ENCODE measurements at places on chromosomes 16 and 17.

DNA sequence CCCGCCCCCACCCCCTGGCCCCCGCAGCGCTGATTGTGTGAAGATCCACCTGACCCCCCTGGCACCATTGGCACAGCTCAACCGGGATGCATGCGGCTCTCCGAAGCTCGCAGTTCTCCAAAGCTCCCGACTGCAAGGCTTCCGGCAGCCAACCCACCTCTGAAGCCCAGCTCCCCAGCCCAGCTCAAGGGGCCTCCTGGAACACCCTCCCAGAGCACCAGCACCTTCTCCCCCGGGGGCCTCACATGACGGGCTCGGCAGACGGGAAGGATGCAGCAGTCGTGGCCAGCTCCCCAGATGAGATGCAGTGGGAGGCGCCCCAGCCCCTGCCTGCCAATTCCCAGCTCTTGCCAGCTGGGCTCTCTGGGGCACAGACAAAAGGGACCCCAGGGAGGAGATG is 215.3 kb downstream of the ZNF423 start:
- DNase-seq, result no peak

GRCh38 chr17:69574257-69575197 is 160.0 kb downstream of the MAP2K6 start:
- DNase-seq, result no peak

- no peak for DNase-seq
Observed at GRCh38 chr17:42422412-42422957, 571 bp downstream of the CAVIN1 start.

DNA sequence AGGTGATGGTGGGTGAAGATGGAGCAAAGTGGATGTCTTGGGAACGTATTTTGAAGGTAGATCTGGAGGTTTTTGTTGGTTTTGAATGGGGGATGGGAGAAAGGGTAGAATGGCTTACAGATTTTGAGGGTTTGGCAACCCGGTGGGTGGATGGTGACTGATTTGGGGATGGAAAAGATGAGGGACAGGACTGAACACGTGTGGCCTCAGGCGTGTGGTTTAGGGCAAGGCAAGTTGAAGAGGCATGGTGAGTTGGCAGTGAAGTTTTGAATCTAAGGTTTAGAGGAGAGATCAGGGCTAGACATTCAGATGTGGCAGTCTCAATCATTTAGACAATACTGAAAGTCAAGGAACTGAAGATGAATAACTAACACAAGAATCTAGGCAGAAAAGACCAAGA is 5.0 kb upstream of the DCTPP1 start:
- DNase-seq, result no peak

GRCh38 chr16:81746566-81746965 is 32.5 kb upstream of the PLCG2 start:
- DNase-seq, result no peak

GRCh38 chr16:12723681-12724080 is 80.0 kb downstream of the CPPED1 start:
- no peak for DNase-seq

- DNase-seq, result no peak
Observed at GRCh38 chr17:1461198-1461944, 5.3 kb upstream of the CRK start.

DNA sequence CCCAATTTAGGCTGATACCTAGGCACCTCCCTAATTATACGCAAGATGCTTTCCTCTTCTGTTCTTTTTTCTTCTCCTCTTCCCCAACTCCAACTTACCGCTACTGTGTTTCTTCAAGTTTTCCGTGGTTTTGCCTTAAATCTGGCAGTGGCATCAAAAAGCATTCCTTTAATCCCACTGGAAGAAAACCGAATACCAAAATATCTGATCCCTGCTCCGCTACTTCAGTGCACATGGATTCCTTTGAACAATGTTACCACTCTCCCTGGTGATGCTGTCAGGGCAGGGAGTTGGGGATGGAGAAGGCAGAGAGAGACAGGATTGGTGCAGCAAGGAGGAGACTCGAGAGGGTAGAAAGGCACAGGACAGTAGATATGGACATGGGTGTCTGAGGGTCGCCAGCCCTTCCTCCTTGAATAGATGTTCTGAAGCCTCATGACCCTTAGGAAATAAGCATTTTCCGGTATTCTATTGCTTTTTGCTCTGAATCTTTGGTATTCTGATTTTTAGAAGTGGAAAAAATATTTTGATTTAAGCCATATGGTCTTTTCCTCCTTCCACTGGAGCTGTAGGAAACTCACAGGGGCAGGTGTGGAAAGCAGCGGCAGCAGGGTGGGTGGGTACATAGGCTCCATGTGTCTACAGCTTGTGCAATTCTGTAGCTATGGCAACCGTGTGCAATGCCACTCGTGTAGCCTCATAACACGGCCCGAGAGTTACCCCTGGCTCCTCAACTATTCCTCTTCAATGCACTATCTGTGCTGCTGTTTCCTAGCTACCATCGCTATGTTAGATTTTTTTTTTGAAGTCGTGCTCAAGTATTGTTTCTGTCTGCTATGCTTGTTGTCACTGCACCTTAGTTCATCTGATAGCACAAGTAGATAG is 32.3 kb upstream of the TANC2 start:
- no peak for DNase-seq

GRCh38 chr16:86700046-86700945 is 121.9 kb downstream of the FOXL1 start:
- no peak for DNase-seq

DNA sequence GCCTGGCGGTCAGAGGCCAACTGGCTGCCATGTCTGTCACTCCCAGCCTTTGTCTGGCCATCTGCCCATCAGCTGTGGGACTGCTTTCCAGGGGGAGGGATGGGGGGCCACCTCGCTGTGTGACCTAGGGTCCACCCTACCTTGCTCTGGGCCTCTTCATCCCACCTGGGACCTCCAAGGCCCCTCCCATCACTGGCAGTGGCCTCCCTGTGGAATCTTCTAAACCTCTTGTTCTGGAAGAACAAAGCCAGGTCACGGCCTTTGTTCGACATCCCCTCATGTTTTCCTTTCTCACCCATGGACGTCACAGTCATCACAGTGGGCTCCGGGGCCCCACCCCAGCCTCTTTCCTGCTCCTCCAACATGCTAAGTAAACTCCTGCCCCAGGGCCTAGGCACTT is 24.0 kb downstream of the SPNS2 start:
- DNase-seq, result no peak

GRCh38 chr17:18300725-18301480 is 13.9 kb downstream of the TOP3A start:
- no peak for DNase-seq

DNA sequence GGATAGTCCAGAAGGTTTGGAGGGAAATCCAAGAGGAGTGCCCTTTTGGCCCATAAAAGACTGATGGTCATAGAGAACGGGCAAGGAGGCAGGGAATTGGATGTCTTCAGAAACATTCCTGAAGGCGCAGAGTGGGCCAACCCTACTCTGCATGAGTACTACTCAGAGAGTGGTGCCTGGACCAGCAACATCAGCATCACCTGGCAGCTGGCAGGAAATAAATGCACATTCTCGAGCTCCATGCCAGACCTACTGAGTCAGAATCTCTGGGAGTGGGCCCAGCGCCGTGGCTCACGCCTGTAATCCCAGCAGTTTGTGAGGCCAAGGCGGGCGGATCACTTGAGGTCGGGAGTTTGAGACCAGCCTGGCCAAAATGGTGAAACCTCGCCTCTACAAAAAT is 27.1 kb upstream of the SLC39A11 start:
- no peak for DNase-seq

- no peak for DNase-seq
Observed at GRCh38 chr16:57648125-57648524, 19.7 kb downstream of the ADGRG1 start.

- DNase-seq, result peak; percentile 30
Observed at GRCh38 chr17:15944759-15945526, at the start of gene ADORA2B. Gene ADORA2B, plus strand, starts transcription at chr17:15945130. Its CDS starts 119 bp downstream, at chr17:15945249.

- no peak for DNase-seq
Observed at GRCh38 chr16:10738231-10739077, 5.2 kb upstream of the NUBP1 start.

DNA sequence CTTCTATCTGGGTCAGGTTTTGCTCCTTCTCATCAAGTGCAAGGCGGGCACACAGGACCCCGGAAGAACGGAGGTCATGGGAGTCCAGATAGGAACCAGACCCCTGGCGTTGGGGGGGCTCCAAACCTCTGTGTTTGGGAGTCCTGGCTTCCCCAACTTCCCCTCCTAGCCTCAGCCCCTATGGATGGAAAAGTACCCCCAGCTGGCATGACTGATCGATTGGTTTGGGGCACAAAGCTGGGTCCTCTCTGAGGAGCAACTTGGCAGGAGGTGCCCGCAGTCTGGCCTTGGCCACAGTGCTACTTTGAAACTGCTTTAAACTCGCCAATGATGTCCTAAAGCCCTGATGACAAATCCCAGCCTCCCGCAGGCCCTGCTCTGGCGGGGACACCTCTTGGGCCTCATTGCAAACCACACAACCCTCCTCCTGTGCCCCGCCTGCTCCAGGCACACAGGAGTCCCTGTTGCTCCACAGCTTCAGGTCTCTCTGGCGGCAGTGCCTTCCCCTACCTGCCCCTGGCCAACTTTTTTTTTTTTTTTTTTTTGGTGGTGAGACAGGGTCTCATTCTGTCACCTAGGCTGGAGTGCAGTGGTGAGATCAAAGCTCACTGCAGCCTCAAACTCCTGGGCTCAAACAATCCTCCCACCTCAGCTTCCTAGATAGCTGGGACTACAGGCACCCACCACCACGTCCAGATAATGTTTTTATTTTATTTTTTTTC is 38.0 kb upstream of the SNN start:
- DNase-seq, result no peak

GRCh38 chr16:9921997-9922396 is 260.2 kb downstream of the GRIN2A start:
- no peak for DNase-seq

GRCh38 chr16:53129281-53130158 is 74.7 kb downstream of the CHD9 start:
- DNase-seq, result no peak

- DNase-seq, result no peak
Observed at GRCh38 chr16:88941913-88942909, 34.8 kb downstream of the CBFA2T3 start.

DNA sequence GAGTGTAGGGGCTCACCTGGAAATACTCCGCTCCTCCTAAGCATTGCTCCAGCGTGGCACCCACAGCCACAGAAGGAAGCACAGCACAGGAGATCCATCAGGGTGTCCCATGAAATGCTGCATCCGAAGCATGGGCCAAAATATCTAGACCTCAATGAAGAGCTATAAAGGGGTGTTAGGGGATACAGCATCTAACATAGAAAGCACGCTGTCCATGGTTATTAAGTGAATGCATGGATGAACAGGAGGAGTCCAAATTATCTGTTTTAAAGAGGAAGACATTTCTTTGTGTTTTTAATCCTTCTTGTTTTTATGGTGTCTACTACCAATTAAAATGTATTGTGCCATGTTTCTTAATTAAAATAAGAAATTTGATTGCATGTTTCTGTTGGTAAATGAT is 21.6 kb upstream of the KRT20 start:
- DNase-seq, result no peak

GRCh38 chr16:73616166-73616753 is 568.3 kb upstream of the ZFHX3 start:
- DNase-seq, result no peak

DNA sequence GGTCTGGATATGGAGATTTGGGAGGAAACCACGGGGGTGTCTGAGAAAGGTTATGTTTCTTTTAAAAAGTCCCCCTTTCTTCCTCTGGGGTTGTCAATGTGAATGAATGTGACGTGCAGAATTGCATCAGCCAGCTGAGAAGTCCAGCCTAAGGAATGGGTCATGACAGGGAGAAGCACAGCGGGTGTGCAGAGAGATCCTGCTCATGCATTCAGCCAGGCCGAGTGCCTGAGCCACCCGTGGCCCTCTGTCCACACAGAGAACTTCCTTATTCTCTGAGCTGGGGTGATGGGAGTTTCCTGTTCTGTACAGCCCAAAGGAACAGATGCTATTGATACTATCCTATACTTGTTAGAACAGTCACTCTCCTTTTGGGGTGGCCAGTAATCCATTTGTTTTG is 117.9 kb downstream of the CPPED1 start:
- DNase-seq, result no peak

DNA sequence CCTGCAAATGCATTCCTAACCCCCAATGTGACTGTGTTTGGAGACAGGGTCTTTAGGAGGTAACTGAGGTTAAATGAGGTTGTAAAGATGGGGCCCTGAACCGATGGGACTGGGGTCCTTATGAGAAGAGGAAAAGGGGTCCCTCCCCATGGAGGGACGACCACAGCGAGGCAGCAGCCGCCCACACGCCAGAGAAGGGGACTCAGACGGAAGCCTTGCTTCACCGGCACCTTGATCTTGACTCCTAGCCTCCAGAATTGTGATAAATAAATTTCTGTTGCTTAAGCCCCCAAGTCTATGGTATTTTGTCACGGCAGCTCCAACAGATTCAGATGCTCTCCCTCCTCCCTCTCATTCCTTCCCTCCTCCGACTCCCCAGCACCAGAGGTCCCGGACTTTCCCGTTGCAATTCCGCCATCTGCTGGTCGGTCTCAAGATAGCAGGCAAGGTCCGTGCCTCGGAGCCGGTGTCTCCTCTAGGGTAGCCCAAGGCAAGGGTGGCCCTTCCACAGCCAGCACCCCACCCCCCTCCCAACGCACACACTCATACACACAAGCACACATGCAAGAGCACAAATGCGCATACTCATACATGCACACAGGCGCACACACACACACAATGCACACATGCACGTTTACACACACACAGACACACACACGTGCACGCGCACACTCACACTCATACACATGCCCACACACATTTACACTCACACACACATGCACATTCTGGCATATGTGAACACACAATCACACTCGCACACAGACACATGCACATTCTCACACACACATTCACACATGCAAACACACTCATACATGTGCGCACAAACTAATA is 23.1 kb upstream of the C16orf78 start:
- DNase-seq, result no peak

DNA sequence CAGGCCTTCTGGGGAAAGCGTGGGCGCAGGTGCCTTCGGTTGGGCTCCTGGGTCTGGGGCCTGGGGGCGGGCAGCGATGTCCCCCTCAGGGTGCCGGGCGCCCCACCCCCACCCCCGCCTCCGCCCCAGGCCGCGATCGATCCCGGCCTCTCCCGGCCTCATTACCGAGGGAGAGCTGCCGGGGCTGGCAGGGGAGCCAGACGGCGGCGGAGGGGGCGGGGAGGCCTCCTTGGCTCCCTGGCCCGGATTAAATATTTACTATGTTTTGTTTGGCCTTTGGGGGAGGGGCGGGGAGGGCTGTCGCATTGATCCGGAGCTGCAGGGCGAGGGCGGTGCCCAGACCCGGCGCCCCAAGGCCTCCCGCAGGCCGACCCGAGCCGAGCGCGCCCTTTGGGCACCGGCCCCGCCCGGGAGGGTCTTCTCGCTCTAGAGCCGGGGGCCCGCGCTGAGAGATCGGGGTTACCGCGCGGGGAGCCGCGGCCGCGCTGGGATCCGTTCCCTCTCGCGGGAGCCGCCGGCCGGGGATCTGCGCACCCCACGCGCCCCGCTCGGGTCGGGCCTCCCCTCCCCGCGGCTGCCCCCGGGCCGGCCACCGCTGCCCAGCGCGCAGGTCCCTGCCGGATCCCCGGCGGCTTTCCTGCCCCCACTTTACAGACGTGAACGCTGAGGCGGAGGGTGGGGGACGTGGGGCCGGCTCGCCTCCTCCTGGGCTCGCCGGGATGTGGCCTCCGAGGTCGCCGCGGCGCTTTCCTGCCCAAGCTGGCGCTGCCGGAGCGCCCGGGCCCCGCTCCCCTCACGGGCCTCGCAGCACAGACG is 27.0 kb downstream of the RTN4RL1 start:
- no peak for DNase-seq

GRCh38 chr17:41907633-41908539 is 10.9 kb downstream of the ACLY start:
- no peak for DNase-seq

- no peak for DNase-seq
Observed at GRCh38 chr16:85665929-85666328, 22.8 kb downstream of the GINS2 start.
